Osteoblast (primary cell): ENCODE measurements at places on chromosomes 12 and 14.

- no peaks in the 10 kb centered on the region for H3K36me3 ChIP-seq
- DNase-seq = no peak
- no peak overlapping the region for H3K27ac ChIP-seq
- H3K4me3 ChIP-seq = no peak overlapping the region
- H3K27me3 ChIP-seq = no peaks in the 10 kb centered on the region
These were observed 272.4 kb downstream of the ALX1 start for GRCh38 chr12:85552461-85552860.

DNA sequence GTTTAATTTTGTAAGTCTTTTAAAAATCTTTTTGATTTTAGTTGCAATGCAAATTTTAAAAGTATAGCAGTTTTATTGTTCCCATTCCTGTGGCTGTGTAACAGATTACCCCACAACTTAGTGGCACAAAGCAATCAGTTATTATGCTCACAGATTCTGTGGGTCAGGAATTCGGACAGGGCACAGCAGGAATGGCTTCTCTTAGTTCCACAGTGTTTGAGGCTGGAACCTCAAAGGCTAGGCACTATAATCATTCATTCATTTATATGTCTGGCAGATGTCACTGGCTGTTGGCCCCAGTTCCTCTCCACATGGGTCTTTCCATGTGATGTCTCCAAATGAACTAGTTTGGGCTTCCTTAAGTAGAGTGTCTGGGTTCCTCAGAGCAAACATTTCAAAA is 193.3 kb downstream of the RAD51B start:
- no peak overlapping the region for H3K27ac ChIP-seq
- DNase-seq = no peak

- no peaks in the 10 kb centered on the region for H3K36me3 ChIP-seq
- no peaks in the 10 kb centered on the region for H3K27me3 ChIP-seq
- no peak overlapping the region for H3K27ac ChIP-seq
- no peaks in the 10 kb centered on the region for H3K4me1 ChIP-seq
- no peak for DNase-seq
These were observed 141.5 kb downstream of the CAND1 start for GRCh38 chr12:67410667-67411067.

GRCh38 chr14:93716746-93717667 is 71.3 kb downstream of the PRIMA1 start:
- no peak overlapping the region for H3K27ac ChIP-seq
- no peak overlapping the region for H3K4me3 ChIP-seq
- H3K27me3 ChIP-seq = no peaks in the 10 kb centered on the region

DNA sequence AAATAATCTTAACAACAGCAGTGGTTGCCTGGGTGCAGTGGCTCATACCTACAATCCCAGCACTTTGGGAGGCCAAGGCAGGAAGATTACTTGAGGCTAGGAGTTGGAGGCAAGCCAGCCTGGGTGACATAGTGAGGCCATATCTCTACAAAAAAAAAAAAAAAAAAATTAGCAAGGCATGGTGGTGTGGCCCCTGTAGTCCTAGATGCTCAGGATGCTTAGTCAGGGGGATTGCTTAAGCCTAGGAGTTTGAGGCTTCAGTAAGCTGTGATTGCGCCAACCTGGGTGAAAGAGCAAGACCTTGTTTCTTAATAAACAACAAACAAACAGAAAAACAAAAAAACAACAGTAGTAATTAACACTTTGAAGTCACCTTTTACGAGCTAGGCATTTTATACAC is 642 bp upstream of the ACSM4 start:
- H3K4me1 ChIP-seq = no peaks in the 10 kb centered on the region
- H3K27me3 ChIP-seq = no peaks in the 10 kb centered on the region
- H3K36me3 ChIP-seq = no peaks in the 10 kb centered on the region
- DNase-seq = no peak
- H3K4me3 ChIP-seq = no peak overlapping the region
